ENCODE measurements at places on chromosomes 5 and 9.

DNA sequence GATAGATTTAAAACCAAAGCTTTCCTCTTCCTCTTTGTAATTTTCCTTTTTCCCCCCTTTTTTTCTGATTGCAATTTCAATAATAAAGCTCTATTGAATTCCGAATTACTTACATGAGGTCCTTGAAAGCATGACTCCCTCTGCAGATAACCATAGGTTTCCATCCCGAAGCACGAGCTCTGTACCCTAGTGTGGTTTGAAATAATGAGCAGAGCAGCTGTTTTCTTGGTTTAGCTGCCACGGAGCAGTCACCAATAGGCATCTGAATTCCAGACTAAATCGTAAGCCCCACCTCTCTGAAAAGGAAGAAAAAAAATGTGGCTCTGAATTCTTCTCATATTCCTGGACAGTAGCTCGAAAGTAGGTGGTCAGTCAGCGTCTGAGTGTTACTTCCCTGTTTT lies 18.5 kb upstream of the GNE start:
- DNase-seq: peak; percentile 89

GRCh38 chr5:120043431-120043830 lies 414.1 kb downstream of the FAM170A start:
- DNase-seq: no peak

DNA sequence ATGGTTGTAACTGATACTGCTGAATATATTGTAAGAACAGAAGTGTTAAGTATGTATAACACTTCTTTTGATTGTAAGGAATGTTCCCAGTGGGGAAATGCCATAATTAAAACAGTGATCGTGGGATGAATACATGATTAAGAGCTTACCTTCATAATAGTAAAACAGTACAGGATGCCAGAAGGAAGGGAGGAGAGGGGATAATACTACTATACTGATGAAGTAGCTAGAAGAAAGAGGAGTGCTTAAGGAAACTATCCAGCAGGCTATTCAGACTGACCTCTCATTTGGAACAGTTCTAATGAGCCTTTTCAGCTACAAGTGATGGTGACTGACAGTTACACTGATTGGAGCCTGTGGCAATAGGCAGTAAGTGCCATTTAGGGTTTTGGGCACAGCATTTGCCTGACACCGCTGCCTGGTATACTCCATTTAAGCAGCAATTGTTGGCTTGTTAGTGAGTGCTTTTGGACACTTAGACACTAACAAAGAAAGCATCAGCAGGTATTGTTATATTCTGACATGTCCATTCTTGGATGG lies 33.8 kb upstream of the KDM4C start:
- no peak for DNase-seq

- no peak for DNase-seq
Observed at GRCh38 chr9:105554042-105554441, 3.9 kb upstream of the FKTN start.

DNA sequence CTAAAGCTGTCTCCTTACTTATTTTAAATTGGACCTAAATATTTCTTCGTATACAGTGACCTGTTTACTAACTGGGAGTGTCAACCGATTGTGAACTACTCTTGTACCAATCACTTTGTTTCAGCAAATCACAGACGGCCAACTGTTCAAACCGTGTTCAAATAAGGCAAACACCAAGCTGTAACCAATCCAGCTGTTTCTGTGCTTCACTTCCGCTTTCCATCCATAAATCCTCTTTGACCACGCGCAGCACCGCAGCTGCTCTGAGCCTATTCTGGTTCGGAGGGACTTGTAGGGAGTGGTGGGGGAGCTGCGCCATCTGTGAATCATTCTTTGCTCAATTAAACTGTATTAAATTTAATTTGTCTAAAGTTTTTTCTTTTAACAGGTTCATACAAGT lies 4.8 kb upstream of the FAM240B start:
- no peak for DNase-seq

DNA sequence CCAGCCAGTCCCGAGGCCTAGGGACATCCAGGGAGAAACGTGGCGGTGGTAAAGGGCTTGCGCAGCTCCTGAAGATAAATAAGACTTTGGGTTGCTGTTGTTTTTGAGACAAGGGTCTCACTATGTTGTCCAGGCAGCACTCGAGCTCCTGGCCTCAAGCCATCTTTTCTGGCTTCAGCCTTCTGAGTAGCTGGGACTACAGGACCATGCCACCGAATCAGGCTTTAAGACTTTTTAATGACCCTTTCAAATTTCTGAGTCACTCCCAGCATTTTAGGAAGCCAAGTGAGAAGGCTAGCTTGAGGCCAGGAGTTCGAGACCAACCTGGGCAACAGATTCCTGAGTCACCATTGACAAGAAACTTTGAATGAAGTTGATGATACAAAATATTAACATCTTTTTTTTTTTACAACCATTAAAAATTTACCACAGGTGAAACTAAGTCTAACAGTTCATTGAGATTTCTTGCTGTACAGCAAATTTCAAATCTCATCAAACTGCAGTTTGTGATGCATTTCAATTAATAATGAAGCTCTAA lies 817 bp upstream of the GNE start:
- peak; percentile 11 for DNase-seq

DNA sequence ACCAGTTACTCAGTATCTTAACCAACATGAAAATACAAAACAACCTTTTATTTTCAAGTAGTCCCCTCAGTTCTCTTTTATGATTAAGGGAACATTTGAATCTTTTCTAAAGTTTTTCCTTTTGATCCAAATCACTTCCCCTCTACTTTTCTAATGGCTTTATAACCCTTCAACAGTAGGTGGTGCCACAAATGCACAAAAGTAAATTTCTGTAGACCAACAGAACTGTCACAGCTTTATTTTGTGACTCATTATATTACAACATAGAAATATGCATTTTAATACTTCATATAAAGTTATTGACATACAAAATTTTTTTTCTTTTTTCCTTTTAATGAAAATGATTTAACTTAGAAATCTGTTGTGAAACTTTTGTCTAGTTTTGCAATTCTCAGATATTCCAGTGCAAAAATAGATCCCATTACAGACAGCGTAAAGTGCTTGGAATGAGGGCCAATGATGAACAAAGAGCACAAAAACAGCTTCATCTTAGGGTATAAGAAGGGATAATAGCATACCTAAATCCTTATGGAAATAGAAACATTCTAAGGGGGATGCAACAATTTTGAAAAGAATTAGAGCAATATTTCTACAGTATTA lies 17.0 kb downstream of the NIPSNAP3B start:
- peak; percentile 67 for DNase-seq

GRCh38 chr5:80871541-80871961 lies 88.6 kb upstream of the RASGRF2 start:
- DNase-seq: peak; percentile 80

DNA sequence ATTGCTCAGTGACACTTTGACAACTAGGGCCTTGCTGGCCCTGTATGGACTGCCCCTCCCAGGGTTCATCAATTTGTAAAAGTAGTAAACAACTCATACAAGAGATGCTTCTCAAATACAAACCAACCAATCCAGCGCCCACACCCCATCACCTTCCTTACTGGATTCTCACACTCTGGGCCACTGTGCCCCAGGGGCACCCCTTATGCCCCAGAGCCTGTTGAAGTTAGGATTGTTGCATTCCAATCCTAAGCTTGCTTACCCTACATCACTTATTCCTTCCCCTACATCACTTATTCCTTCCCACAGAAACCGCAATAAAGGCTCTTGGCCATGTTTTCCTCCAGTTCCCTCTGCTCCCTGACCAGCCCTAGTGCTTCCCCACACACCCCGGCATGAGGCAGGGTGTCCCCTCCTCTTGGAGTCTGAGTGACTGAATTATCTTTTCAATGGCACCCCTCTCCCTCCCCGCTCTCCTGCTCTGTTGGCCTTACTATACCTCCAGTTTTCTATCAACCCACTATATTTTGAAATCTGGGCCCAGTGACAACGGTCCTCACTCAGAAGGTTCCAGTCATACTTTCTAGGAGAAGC lies 182.4 kb upstream of the S1PR3 start:
- no peak for DNase-seq

- no peak for DNase-seq
Observed at GRCh38 chr9:123329329-123329955, 26.6 kb upstream of the CRB2 start.

- DNase-seq: no peak
Observed at GRCh38 chr9:4356306-4356705, 56.4 kb upstream of the GLIS3 start.

GRCh38 chr9:14842269-14842668 lies 68.0 kb downstream of the FREM1 start:
- DNase-seq: no peak

GRCh38 chr9:12934545-12935272 lies 159.9 kb downstream of the LURAP1L start:
- no peak for DNase-seq

- DNase-seq: no peak
Observed at GRCh38 chr5:133818031-133818431, 150.4 kb downstream of the C5orf15 start.

GRCh38 chr5:127256886-127257597 lies 33.6 kb upstream of the MEGF10 start:
- DNase-seq: no peak

- no peak for DNase-seq
Observed at GRCh38 chr5:108521011-108521700, 139.3 kb upstream of the FBXL17 start.

- DNase-seq: no peak
Observed at GRCh38 chr5:84215521-84215920, 169.2 kb downstream of the EDIL3 start.

DNA sequence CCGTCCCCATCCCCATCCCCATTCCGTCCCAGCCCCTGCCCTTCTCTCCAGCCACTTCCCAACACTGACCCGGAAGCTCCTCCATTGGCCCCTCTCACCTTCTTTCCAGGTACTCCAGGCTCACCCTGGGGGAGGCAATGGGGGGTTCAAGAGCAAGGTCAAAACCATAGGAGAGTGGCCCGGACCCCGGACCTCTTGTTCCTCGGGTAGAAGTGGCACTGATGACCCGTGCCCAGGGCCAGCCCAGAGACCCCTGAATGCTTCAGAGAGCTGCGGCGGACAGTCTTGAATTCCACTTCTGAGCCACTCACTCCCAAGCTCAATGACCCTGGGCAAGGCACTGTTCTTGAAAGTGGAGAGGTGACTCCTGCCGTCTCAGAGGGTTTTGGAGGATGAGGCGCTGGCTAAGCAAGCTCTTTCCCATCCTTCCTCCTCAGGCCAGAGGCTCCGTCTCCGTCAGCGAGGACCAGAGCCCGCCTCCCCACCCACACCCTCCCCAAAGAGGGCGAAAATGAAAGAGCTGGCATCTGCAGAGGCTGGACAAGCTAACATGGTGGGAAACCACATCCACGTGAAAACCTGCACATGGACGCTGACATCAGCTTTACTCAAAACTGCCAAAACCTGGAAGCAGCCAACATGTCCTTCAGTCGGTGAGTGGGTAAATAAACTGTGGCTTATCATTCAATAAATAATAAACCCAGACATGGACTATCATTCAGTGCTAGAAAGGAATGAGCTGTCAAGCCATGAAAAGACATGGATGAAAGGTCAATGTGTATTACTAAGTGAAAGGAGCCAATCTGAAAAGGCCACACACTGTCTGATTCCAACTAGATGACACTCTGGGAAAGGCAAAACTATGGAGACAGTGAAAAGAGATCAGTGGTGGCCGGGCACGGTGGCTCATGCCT lies 27.3 kb upstream of the PHYKPL start:
- DNase-seq: no peak

GRCh38 chr5:140546851-140547507 lies 483 bp upstream of the EIF4EBP3 start:
- no peak for DNase-seq

- no peak for DNase-seq
Observed at GRCh38 chr9:15231788-15232635, 75.0 kb downstream of the TTC39B start.

DNA sequence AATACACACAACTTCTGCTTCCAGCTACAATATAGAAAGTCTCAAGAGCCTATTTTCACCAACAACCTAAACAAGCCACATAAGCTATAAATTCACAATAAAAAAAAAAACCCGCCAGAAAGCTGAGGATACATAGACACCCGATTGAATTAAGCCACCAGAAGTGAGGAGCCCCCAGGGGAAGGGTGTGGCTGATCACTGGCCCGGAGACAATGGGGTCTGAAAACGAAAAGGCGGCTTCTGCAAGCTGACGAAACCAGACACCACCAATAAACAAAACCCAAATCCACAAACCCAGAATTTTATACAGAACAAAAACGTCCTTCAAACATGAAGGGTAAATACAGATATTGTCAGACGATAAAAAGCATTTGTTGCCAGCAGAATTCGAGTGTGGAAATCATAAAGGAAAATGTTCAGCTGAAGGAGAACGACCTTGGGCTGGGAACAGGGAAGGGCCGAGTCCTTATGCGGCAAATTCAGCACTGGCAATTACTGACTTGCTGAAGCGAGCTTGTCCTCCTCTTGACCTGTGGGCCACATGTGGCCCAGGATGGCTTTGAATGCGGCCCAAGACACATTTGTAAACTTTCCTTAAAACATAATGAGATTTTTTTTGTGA lies 39.6 kb upstream of the CEP72 start:
- no peak for DNase-seq

GRCh38 chr5:168123631-168124528 lies 167.6 kb upstream of the WWC1 start:
- no peak for DNase-seq

DNA sequence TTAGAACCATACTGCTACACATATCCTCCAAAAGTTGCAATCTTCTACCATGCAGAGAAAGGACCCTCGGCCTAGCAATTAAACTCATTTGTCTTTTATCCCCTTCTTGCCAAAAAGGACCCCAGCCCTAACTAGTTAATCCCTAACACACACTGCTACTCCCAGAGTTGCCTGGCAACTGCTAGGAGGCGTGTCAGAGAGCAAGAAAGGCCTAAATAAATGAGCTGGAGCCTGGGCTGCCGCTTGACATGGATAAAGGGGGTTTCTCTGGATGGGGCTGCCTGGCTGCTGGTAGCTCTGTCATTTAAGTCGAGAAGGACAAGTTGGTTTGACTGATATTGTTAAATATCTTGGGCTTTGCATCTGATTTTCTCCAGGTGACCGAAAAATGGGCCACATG lies 194.8 kb downstream of the CRB2 start:
- DNase-seq: no peak

DNA sequence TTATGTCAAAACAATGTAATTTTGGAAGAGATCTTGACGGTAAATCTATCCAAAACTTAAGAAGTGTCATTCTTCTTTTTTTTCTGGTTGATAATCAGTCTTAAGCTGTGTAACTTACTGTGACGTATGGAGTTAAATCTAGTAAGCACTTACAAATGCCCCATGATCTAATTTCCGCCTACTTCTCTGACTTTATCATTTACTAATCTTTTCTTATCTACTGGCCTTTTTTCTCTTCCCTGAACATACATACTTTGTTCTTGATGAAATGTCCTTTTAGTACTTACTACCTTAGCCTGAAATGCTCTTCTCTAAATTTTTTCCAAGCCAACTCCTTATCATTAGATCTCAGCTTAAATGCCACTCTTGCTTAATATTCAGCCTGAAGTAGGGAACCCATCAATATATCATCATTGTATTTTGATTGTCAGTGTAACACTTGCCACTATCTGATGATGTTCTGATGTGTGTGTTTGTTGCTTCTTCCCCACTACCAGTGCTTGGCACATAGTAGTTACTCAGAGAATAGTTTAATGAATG lies 27.6 kb downstream of the AP3S1 start:
- DNase-seq: no peak

Measured in HCEC 1CT (cell line).